Stimulated activated naive CD4-positive, alpha-beta T cell treated with Interleukin-2 at 50 U/mL for 16 hours (primary cell): ENCODE measurements at places on chromosomes 2 and 18.

DNA sequence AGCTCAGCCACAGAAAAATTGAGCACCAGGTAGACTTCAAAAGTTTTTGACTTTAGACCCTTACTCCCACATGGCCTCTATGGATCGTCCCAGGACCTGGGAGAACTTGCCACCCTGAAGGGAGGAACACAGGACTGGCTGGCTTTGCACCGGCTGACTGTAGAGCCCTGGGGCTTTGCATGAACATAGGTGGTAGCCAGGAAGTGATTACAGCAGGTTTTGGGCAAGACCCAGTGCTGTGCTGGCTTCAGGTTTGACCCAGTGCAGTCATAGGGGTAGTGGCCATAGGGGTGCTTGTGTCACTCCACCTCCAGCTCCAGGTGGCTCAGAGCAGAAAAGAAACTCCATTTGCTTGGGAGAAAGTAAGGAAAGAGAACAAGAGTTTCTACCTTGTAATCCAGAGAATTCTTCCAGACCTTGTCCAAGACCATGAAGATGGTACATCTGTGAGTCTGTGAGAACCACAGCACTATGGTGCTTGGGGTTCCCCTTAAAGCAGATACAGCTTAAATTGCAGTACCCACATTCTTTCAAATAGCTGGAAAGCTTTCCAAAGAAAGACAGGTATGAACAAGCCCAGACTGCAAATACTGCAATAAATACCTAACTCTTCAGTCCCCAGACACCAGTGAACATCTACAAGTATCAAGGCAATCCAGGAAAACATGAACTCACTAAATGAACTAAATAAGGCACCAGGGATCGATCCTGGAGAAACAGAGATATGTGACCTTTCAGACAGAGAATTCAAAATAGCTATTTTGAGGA is 13.0 kb upstream of the SESTD1 start:
- no peak for DNase-seq

GRCh38 chr18:9055626-9056025 is 46.9 kb upstream of the NDUFV2 start:
- no peak for DNase-seq

DNA sequence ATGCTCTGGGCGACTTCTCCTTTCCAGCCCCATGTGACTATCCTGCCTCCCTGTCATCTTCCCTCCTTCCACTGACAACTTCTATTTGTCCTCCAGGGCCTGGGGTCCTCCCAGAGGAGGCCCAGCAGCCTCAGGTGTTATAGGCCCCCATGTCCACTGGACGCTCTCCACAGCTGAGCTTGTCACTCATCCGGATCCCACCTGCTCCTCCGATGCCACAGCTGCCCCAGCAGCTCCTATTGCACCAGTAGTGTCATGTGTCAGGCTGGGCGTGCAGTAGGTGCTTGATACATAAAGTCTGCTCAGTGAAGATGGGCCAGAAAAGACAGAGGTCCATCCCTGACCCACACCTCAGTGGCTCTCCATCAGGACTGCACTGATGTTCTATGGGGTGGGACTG is 305.7 kb upstream of the MYT1L start:
- no peak for DNase-seq

GRCh38 chr2:36486521-36487044 is 111.4 kb downstream of the FEZ2 start:
- no peak for DNase-seq

DNA sequence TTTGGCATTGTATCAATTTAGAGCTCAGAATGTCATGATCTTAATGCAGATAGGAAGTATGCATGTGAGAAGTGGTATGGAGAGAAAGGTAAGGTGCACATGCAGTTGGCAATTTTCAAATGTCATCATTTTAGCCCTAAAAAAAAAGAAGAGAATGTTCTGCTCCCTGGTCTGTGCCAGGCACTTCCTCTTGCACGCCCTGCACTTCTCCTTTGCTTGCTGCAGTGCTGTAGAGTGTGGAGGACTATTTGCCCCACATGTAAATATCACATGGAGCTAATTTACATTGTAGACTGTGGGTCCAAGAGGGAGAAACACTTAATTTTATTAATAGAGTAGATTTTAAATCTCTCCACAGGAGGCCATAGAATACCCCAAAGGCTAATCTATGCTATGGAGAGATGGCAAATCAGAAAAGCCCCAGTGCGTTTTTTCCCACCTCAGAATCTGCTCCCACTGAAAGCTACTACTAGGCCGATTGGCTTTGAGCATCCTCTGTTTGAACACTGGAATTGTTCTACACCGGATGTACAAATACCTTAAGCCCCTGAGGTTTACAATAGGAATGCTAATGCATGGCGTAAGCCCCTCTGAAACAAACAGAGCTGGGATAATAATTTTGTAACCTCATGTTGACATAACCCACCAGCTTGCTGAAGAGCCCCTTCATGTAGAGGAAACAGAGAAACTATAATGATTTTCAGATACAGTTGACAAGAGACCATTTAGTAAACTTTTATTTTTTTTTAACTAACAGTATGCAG is 137.2 kb upstream of the KLHL14 start:
- no peak for DNase-seq

GRCh38 chr2:197239434-197239833 is 71.1 kb downstream of the ANKRD44 start:
- no peak for DNase-seq

DNA sequence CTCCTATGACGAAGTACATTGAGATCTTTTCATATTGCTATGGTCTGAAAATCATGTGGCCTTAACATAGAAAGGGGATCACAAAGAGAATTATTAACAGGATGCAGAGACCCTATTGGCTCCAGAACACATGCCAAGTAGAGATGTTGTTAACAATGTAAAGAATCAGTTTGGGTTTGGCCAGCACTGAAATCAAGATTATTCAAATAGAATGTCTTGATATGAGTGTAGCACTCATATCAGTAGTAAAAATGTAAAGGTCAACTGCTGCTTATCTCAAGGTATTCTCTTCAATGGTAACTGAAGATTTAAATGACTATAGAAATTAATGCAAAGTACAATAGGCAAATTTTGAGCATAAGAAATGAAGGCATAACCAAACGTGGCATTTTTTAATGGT is 262.8 kb downstream of the PTH2R start:
- no peak for DNase-seq

- DNase-seq: no peak
Observed at GRCh38 chr2:29326926-29327325, 211.7 kb downstream of the CLIP4 start.

DNA sequence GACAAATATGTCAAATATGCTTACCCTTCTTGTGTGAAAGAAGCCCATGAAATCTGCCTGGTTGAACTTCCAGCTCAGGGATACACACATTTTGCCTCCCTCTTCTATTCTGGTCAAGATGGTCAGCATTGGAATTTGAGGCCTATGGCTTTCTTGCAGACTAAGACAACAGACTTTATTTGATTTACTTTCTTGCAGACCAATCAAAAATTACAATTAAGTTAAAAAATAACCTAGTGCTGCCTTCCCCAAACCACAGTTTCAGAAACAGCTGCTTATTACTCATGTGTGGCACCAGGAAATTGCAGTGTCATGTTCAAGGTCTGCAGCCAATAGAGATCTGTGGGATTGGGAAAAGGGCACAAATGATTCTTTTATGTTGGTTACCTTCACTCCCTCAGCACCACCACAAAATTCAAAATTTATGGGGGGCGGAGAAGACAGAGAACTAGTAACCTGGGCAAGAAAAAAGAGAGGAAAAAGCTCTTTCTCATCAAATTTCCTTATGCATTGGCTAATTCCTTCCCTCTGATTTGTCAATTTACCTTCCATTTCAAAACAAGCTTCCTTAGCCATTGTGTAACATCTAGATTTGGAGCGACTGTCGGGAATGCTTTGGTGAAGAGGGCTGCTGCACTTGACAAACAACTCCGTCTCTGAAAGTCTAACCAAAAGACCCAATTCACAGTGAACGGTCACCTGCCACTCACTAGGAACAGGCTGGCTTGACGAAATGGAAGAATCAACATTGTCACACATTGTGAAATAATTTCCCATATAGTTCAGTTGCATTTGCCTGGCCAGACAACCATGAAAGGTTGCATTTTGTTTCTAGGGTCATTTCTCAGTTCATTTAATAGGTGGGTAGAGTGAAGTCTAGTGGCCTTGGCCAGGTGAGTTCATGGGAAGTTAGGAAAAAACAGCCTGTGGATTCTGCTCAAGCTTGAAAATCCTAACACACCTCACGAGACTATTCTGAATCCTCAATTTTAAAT is 100.4 kb upstream of the FZD5 start:
- DNase-seq: no peak

DNA sequence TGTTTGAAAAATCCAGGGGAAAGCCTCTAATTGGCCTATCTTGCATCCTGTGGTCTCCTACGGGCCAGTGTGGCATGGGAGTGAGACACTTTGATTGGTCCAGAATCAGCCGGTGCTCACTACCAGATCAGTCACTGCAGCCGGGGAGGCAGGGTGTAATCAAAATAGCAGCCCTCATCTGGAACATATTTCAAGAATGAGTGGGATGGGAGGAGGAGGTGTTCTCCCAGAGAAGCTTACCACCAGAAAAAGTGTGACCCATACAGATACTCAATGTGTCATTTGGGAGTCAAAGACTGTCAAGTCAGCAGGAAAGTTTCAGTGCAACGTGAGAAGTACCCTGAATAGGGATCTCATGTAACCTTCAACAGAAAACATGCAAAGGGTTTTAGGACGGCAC is 393.9 kb upstream of the SLC14A2 start:
- no peak for DNase-seq

GRCh38 chr2:181891258-181891965 is at the start of gene ITPRID2:
TSS of gene ITPRID2 (plus strand) at chr2:181891730. CDS start at chr2:181892067, 337 bp downstream.
- peak; percentile 53 for DNase-seq

GRCh38 chr18:48249854-48250253 is 159.3 kb downstream of the ZBTB7C start:
- DNase-seq: no peak

- no peak for DNase-seq
Observed at GRCh38 chr2:1505031-1505441, 91.8 kb downstream of the TPO start.

DNA sequence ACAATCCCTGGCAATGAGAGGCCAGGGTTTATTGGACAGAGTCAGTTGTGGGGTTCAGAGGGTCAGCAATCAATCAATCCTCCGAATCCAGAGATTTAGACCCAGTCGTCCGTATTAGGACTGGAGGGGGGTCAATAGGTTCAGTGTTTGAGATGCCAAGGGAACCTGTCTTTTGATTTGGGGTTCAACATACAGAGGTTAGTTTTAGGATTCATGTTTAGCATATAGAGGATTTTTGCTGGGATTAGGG is 292 bp downstream of the GMPPA start:
- no peak for DNase-seq

DNA sequence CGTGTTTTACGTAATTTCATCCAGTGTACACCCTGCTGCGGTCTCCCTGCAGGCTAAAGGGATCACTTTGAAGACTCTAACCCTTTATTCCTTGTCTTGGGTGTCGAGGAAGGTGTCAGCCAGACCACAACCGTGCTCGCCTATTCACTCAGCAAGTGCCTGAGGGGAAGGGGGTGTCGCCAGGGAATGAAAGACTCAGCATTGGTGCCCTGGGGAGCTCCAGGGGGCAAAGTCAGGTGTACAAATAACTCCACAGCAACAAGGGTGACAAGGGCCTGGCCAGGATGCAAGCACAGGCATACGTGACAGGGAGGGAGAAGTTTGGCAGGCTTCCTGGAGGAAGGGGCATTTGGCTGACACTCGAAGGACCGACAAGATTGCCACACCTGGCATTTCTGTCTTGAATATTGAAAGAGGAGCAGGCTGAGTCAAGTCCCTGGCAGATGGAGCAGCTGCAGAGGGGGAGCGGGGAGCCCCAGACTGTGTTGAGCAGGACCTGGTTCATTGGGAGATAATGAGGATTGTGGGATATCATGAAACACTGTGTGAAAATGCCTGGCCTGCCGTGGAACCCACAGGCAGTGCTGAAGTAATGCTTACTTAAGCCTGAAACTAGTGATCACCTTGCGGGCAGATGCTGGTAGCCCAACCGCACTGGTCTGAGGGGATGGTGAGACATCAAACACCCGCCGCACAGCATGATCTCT is 93.9 kb downstream of the RHOB start:
- no peak for DNase-seq

GRCh38 chr2:241853651-241854341 is 4.9 kb downstream of the PDCD1 start:
- no peak for DNase-seq

GRCh38 chr2:216071111-216071851 is 10.3 kb downstream of the PECR start:
- no peak for DNase-seq

DNA sequence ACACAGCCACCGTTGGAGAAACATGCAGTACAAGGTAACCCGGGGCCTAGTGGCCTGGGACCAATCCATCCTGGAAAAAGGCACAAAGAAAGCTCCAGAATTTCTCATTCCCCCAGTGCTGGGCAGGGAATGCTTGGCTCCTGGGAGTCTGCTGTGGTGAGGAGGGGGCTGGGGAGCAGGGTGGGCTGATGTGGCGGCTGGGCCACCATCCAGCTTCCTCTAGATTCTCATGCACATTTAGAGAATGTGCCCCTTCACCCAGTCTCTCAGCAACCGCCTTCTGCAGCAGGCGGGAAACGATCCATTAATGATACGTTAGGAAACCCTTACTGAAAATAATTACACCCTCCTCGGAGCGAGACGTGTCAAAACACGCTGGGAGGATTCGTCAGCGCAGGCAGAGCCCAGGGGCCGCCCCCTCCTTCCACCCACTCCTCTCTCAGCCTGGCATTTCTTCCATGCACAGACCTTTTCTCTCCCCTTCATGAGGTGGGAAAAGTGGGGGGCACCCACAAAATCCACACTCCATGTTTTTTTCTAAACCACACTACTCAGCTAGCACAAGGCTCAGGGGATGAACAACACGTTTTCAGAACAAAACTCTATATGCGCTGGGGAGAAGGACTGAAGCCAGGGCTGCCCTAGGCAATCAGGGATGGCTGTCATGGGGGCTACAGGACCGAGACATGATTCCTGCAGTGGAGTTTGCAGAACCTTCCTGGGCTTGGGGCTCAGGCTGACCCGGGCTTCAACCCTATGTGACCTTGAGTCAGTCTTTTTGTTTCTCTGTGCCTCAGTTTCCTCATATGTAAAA is 56.1 kb upstream of the SMAD7 start:
- DNase-seq: no peak

GRCh38 chr2:109204412-109204811 is 75.4 kb downstream of the SH3RF3 start:
- no peak for DNase-seq

DNA sequence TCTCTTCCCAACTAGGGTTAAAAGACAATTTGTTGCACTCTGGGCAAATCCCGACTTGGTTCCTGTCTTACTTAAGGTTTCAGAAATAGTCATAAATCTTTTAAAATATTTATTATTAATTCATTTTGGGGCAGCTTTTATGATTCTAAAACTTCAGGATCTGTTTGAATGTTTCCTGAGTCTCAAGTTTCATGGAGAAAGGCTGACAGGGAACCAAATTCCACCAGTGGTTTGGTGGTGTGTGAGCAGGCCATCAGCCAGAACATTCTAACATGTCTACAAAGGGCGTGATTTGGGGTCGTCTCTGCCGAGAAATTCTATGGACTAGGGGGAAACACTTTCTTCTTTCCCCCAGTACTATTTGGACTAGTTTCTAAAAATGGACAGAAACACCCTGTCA is 366.4 kb downstream of the ZNF521 start:
- no peak for DNase-seq

GRCh38 chr18:67805261-67805660 is 288.7 kb upstream of the DSEL start:
- DNase-seq: no peak

- no peak for DNase-seq
Observed at GRCh38 chr18:55287149-55287806, 300.7 kb downstream of the TCF4 start.
